Uterus (tissue), 4 donors: ENCODE measurements at places on chromosomes 2 and 18. TPM values are rescaled to one million over a fixed set of nuclear protein-coding genes. Genes with fewer than 3 reads are reported as not detected.
A peak's percentile ranks its signal among the peaks of the same experiment; 100 is the strongest.

GRCh38 chr18:61735564-61736102, 157.2 kb downstream of the RNF152 start:
- no peak for DNase-seq

DNA sequence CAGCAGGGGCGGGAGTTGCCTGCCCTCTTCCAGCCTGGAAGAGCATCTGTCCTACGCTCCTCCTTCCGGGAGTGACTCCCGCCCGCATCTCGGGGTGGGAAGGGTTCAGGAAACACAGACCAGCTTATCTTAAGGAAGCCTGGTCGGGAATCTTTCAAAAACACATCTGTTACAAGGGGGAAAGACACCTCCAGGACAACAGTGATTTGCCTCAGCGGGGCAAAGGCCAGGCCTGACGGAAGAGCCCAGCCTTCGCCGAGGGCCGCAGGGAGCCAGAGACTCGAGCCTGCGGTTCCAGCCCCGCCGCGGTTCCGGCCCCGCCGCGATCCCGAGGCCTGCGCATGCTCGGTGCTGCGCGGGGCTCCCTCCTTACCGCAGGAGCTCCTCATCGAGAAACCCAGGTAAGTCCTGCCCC, 38.1 kb upstream of the TGIF1 start:
- peak; percentile 26 for DNase-seq

GRCh38 chr2:120576509-120577474, 158.9 kb upstream of the GLI2 start:
- peak; percentile 34 for DNase-seq

DNA sequence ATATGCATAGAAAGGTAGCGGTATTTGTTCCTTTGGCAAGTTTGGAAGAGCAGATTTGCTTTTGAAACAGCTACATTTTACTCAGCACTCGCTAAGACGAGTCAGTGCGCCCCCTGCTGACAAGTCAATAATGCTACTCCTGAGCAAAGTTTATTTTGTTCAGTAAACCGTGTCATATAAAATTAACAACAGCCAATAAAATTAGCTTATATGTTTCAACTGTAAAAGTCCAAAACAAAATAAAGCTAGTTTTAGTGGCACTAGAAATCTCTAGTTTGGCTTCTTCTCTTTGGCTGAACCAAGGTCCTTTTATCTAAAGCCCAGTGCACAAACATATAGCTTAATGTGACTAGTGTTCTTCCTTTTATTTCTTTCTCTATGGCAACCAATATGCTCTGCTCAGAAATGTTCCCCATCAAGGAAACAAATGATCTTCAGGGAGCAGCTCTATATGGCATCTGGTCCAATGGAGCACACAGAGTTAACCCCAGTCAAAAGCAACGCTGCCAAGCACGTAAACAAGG, 4.2 kb upstream of the POU3F3 start:
- no peak for DNase-seq

The TSGA10 gene
- 5.9 TPM for total RNA-seq
